ENCODE measurements at places on chromosomes 7 and 10. TPM values are rescaled to one million over a fixed set of nuclear protein-coding genes. Genes with fewer than 3 reads are reported as not detected.

DNA sequence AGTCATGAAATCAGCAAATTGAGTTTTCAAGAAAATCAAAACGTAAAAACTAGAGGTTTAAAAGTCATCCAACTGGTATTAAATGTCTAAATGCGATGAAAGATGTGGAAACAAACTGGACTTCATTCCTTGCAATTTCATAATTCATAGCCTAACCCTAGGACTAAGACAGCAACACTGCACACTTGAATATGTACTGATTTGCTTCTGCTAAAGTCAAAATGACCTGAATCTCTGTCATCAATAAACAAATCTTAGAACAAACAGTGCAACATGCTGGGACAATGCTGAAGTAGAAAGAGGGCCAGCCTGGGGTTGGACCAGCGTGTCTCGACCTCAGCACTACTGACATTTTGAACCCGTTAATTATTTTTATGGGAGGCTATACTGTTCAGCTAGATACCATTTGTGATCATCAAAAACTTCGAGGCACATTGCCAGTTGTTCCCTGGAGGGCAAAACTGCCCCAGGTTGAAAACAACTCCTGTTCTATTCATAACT lies 47.1 kb downstream of the MYOF start:
- no peak for DNase-seq

DNA sequence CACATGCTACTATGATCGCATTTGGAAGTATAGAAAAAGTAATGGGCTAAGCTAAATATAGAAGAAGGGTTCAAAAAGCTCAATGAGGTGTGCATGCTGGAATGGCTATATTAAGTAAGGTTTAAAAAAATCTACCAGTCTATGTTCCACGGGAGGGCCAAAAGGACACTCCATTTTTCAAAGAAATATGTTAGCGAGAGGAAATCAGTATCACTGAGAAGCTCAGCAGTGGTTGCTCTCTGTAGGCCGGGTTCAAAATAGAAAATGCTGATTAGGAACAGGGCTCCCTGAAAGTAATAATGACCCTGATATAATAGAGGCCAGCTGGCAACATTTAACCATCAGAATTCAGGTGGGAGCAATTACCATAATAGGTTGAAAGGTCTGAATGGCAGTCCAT lies 224.5 kb upstream of the SEMA3E start:
- DNase-seq, result no peak

- DNase-seq, result no peak
These were observed 317.3 kb downstream of the PRPF18 start for GRCh38 chr10:13904064-13904463.

DNA sequence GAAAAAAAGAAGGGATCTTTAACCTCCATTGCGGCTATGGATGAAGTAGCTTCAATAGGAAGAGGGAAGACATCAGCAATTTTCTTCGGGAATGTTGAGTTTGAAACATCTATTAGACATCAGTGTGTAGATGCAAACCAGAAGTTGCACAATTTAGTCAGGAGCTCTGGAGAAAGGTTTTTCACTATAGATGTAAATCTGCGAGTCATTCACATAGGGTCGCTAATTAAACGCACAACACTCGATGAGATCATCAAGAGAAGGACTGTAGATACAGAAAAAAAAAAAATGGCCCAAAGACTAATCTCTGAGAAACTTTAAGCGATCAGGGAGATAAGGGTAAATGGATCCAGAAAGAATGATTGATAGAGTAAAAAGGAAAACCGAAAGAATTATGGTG lies 61.7 kb upstream of the TES start:
- DNase-seq, result no peak

- no peak for DNase-seq
These were observed 24.5 kb upstream of the WAC start for GRCh38 chr10:28508304-28508925.

- peak; percentile 19 for DNase-seq
These were observed 1.6 kb downstream of the AIFM2 start for GRCh38 chr10:70130878-70131559.

- DNase-seq, result no peak
These were observed 3.5 kb downstream of the GLCCI1 start for GRCh38 chr7:7972128-7972527.

DNA sequence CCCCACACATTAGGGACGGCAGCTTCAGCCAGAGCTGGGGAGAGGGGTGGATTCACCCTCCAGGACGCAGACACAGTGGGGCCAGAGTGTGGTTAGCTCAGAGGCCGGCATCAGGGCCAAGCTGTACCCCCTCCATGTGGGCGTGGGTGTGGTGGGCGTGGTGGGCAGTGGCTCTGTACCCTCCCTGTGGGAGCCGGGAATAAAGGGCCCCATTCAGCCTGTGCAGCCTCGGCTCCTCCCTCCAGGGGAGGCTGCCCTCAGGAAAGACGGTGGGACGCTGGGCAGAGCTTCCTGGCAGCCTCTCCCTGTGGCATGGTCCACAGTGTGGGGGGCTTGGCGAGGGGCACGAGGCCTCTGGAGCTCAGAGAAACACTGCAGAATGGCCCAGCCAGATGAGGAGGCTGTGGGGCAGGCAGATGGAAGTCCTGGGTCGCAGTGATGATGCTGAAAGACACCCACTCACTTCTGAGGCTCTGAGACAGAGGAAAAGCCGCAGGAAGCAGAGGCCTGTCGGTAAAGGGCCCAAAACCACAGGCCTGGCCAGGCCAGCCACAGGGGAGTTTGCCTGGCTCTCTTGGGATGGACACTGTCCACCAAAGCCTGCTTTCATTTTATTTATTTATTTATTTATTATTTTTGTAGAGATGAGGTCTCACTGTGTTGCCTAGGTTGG lies 108.0 kb downstream of the SH3PXD2A start:
- no peak for DNase-seq

- no peak for DNase-seq
These were observed 27.7 kb downstream of the PHYH start for GRCh38 chr10:13272164-13272571.

GRCh38 chr10:78866731-78867554 lies 201.8 kb upstream of the ZMIZ1 start:
- DNase-seq, result no peak

DNA sequence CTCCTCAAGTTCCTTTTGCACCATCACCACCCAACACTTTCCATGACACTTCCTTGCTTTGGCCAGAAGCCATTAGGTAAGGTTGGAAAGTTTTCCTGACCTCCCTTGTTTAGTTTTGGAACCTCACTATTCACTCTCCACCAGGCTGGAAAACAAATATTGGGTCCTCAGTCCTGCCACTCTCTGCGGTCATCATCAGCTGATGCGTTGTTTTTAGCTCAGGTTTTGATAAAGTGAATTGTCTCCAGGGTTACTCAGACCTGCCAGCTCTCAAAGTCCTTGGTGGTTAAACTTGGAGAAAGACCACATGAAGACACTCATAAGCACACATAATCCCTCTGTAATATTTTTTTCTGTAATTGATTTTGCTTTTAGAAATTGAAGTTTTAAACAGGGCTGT lies 55.5 kb downstream of the CCDC186 start:
- DNase-seq, result no peak

- peak; percentile 42 for DNase-seq
These were observed 9.0 kb upstream of the TAS2R3 start for GRCh38 chr7:141754939-141755338.

DNA sequence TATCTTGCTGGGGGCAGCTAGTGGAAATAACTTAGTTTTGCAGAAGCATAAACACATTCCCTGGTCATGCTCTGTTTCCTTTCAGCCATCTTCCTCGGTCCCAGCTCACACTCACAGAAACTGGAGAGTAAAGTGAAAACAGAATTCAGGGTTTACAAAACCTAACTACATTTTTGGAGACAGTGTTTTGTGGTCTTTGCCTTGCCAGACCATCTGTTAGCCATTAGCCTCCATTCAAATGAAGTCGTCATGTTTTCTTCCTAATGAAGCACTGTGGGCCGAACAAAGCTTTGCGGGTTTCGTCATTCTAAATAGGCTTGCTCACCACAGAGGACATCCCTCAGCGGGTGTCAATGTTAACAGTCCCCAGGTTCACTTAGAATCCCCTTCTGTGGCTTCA lies 214.6 kb upstream of the TMEM72 start:
- peak; percentile 43 for DNase-seq

DNA sequence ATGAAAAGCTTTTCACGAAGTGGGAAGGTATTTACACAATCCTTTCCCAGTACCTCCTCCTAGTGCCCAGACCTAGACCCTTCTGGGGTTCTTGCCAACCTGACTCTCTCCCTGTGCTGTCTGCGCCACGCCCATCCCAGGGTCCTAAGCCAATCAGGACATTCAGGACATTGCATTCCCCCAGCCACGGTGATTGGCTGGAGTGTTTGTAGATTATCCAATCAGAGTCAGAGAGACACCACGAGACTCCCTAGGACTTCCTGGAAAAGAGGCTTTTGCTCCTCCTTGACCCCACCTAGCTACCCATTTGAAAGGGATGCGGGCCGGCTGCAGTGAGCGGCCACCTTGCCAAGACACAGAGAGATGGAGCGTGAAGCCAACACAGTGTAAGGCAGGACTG lies 3.5 kb upstream of the GDF2 start:
- peak; percentile 20 for DNase-seq

The GLCCI1 gene
- total RNA-seq, result 6.0 TPM

The SNX13 gene
- 54.5 TPM for total RNA-seq

The CPED1 gene
- total RNA-seq, result 1.6 TPM

The PRLHR gene
- not detected for total RNA-seq

The LRRD1 gene
- total RNA-seq, result 0.17 TPM
